ENCODE measurements at places on chromosomes 2 and 18. TPM values are rescaled to one million over a fixed set of nuclear protein-coding genes. Genes with fewer than 3 reads are reported as not detected.

Gene COMMD1
- total RNA-seq = 34.1 TPM

Gene ANKRD12
- total RNA-seq = 64.3 TPM

Gene LOXL3
- total RNA-seq = 12.2 TPM

Gene POTEJ
- total RNA-seq = not detected

Gene THUMPD2
- 9.6 TPM for total RNA-seq

Gene TCF23
- total RNA-seq = 0.50 TPM

Gene OTOS
- not detected for total RNA-seq

Gene PDE11A
- 0.34 TPM for total RNA-seq

Gene SCG2
- 0.71 TPM for total RNA-seq

Gene MYL12B
- 467 TPM for total RNA-seq

Gene SLC9A4
- total RNA-seq = not detected

Gene ANKRD29
- total RNA-seq = 23.1 TPM

Gene LANCL1
- total RNA-seq = 42.4 TPM

Gene AKAIN1
- total RNA-seq = not detected

Gene REG1B
- total RNA-seq = not detected

Gene IL1A
- 2.0 TPM for total RNA-seq

Gene IL37
- not detected for total RNA-seq

Gene ZNF516
- total RNA-seq = 33.9 TPM

Gene CTAGE1
- total RNA-seq = not detected

Gene SIX2
- total RNA-seq = 0.26 TPM

Gene CABYR
- total RNA-seq = 2.9 TPM

Gene HOXD13
- not detected for total RNA-seq

Gene IGFBP2
- total RNA-seq = 28.2 TPM

Gene KLHL29
- 9.5 TPM for total RNA-seq

Gene INHA
- total RNA-seq = 0.37 TPM

Gene ALK
- 0.70 TPM for total RNA-seq

Gene ATAD2B
- 20.1 TPM for total RNA-seq

Gene SALL3
- not detected for total RNA-seq

Gene PCARE
- 0.23 TPM for total RNA-seq

Gene TMEM150A
- total RNA-seq = 39.6 TPM

Gene FAM237A
- not detected for total RNA-seq

Gene PKDCC
- 68.2 TPM for total RNA-seq

Gene MPHOSPH10
- total RNA-seq = 22.1 TPM

Gene UGT1A5
- total RNA-seq = 0.10 TPM

Gene ABCG5
- not detected for total RNA-seq

Gene G6PC2
- not detected for total RNA-seq

Gene RNF144A
- 11.4 TPM for total RNA-seq

Gene RNF152
- total RNA-seq = 15.5 TPM

Gene IL36A
- total RNA-seq = not detected

All from left lung (tissue), 14 donors.